Pancreas (tissue), 10 donors: ENCODE measurements at places on chromosomes 16 and 17. TPM values are rescaled to one million over a fixed set of nuclear protein-coding genes. Genes with fewer than 3 reads are reported as not detected.

DNA sequence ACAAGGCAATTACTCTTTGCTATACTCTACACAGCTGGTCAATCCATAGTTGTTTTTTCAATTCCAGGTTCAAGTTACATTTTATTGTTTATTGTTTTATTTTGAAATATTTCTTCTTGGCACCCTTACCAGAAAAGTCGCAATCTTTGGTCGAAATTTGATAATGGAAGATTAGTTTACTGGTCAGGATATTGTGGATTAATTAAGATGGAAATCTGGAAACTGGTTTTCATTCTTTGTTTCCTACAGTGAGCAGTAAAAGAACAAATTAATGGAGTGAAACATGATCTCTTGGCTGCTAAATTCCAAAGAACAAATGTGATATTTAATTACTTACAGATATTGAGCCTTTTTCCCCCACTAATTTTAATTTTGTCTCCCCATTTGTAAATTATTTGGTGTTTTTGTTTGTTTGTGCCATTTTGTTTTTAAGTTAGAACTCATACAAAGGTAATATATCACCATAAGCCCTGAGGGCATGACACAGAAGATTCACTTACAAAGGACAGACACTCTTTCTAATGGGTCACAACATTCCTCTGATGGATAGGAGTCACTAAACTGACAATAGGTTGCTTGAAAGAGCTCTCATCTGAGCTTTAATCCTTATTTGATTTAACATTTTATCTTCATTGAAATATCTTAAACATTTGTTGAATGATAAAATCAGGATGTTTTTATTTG is 700.2 kb downstream of the KCNJ2 start:
- DNase-seq: no peak

DNA sequence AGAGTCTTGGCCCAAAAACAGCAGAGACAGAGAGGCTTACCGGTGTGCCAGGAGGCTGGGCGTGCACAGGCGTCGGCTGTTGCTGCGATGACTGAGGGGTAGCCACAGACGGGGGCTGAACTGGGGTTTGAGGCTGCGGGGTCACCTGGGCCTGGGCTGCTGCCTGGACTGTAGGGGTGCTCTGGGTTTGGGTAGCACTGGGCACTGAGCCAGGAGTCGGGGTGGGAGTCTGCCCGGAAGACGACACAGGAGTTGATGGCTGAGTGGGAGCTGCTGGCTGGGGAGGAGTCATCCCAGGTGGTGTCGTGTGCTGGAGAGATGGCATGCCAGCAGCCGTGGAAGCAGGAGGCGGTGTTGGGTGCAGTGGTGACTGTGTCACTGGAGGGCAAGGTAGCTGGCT is 53.2 kb upstream of the TRAP1 start:
- DNase-seq: peak; percentile 40

GRCh38 chr17:49798738-49799137 is 10.3 kb downstream of the KAT7 start:
- no peak for DNase-seq

- DNase-seq: no peak
Measured at GRCh38 chr17:18136357-18136756, 27.8 kb downstream of the MYO15A start.

DNA sequence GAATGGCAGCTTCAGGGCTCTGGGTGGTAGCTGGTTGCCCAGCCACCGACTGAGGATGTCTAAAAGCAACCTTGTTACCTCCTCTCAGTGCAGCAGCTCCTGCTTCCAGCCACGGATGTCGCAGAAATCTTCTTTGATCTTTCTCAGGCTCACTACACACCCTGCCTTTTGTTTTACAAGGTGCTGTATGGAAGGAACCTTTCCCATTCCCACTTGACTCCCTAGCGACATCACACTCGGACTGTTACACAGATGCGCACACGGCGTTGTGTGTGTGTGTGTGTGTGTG is 135.8 kb upstream of the CPHXL start:
- no peak for DNase-seq

- no peak for DNase-seq
Measured at GRCh38 chr17:64171041-64171440, 41.1 kb upstream of the ERN1 start.

DNA sequence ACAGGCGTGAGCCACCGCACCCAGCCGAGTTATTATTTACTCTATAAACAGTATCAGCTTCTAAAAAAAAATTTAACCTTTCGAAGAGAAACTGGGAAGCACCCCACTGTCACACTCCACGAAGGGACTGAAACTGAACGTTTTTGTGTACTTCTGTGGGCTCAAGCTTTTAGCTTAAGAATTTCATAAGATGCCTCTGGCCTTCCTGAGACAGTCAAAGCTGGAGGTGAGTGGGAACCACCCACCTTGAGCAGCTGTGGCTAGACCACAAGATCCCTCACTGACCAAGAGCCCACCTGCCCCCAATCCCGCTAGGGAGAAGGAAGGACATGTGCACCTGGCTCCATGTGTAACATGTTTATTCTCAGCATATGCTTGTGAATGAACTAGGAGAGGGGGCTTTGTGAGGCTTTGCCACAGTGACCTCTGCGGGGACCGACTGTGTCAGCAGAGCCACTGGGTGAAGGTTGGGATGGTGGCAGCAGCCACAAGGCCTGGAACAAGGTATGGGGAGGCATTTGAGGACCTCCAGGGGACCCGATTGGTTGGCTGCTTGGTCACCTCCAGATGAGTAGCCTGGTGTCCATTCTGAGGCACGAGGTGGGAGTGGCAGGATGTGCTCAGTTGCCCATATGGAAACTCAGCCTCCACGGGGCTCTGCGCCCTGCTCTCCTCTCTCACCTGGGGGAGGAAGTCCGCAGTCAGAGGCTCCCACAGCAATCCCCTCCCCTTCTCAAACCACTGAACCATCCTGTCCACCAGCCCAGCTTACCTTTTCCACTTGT is 4.8 kb downstream of the DPEP3 start:
- no peak for DNase-seq

DNA sequence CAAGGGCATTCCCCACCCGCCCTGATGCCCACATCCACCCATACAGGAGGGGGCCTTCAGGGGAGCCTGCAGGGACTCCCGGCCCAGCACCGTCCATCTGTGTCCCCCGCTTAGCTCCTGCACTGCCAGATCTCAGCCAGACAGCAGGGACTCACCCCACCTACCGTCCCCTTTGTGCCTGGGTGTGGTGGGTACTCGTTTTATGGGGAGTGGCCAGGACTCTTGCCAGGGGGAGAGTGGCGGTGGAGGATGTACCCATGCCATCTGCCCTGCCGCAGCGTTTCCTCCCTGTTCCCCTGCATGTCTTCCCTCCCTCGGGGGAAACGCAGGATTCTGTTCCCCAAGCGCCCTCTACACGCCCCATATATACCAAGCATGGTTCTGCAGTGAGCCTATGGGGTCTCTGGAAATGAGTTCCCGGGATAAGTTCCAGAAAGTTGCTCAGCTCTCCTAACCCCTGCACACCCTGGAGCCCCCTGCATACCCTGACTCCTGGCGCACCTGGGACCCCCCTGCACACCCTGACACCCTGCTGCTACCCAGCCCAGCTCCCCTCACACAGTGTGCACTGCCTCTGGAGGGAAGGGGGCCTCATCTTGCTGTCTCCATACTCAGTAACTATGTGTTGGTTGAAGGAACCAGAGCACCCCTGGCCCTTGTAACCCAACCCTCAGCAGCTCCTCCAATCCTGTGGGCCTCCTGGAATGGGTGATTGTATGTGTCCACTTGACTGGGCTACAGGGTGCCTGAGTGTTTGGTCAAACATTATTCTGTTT is 4.2 kb upstream of the MAFG start:
- DNase-seq: no peak

DNA sequence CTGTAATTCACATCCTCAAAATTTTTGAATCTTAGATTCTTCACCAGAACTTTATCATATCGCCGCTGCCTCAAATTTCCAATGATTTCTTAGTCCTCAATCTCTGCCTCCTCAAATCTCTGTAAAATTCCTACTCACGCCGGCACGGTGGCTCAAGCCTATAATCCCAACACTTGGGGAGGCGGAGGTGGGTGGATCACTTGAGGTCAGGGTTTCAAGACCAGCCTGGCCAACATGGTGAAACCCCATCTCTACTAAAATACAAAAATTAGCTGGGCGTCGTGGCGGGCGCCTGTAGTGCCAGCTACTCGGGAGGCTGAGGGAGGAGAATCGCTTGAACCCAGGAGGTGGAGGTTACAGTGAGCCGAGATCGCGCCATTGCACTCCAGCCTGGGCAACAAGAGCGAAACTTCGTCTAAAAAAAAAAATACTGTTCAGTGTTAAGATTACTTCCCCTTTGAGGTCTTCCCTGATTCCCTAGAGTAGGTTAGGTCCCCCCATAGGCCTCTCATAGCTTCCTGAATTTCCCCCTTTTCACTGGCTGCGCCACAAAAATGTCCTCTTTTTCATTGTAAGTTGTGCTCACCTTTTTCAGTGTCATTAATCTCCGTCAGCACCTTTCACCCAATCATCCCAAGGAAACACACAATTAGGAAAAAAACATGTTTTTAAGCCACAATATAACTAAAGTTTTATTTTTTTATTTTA is 919 bp upstream of the CBX1 start:
- no peak for DNase-seq

DNA sequence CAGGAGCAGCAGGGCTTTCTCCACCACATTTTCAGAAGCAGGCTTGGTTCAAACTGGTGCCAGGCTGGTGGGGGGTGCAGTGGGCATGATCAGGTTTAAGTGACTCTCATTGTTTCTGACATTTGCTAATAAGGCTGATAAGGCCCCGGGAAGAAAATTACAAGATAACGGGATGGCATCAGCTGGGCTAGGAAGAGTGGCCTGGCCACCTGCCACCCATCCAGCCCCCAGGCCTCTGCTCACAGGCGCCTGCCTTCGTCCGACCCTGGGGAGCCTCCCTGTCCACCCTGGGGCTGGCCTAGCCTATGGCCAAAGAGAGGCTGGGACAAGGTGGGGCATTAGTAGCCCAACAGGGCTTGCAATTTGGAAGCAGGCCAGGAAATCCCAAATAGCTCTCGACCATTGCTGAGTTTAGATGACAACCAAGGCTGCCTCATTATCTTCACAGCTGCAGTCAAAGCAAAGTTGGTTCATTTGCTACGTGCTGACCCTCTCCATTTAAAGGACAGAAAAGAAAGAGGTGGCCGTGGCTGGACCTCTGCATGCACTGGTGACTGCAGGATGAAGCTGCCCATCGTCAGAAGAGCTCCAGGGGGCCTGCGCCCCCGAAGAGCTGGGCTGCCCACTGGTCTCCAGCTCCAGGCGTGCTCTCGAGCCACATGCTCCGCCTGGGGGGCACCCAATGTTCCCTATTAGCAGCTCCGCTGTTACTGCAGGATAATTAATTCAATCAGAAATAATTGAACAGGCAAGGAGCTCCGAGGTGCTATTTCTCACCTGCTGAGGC is 44.9 kb downstream of the PEMT start:
- DNase-seq: peak; percentile 50

DNA sequence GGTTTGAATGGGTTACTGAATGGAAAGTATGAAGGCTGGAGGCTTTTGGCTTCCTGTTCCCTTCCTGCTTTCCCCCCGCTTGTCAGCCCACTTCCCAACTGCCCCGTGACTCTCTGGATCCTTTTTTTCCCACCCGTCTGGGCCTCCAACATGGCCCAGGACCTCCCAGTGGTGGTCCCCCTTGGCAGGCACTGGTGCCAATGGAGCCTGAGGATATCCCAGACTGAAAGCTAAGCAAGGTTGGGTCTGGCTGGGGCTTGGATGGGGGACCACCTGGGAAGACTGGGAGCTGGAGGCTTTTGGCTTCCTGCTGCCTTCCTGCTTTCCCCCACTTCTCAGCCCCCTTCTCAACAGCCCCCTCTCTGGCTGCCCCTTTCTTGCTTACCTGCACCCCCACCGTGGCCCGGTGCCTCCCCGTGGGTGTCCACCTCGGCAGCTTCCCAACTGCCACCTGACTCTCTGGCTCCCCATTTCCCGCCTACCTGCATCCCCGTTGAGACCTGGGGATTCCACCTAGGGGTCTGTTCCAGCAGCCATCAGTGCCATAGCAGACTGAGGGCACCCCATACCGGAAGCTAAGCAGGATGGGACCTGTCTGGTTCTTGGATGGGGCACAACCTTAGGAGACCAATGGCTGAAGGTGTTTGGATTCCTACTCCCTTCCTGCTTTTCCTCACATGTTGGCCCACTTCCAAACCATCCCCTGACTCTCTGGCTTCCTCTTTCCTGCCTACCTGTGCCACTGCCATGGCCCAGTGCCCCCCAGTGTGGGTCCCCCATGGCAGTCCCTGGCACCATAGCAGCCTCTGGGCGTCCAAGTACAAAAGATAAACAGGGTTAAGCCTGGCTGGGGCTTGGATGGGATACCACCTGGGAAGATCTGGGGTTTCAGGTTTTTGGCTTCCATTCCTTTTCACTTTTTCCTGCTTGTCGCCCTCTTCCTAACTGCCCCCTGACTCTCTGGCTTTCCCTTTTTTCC is 2295.3 kb downstream of the TP53TG3F start:
- DNase-seq: no peak

- DNase-seq: peak; percentile 85
Measured at GRCh38 chr16:30941600-30942425, 7.1 kb upstream of the ORAI3 start.

DNA sequence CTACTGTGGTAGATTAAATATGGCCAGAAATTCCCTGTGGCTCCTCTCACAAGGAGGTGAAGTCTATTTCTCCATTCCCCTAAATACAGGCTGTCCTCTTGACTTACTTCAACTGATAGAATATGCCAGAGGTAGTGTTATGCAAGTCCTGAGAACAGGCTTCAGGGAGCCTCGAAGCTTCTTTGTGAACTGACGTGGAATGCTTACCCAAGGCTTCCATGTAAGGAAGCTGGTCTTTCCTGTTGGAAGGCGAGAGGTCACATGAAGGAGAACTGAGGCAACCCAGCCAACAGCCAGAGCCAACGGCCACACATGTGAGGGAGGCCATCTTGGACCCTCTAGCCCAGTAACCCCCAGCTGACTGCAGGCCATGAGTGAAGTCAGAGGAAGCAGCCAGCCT is 267.9 kb downstream of the MRTFB start:
- no peak for DNase-seq

- no peak for DNase-seq
Measured at GRCh38 chr17:74015990-74016389, 187.5 kb upstream of the RPL38 start.

DNA sequence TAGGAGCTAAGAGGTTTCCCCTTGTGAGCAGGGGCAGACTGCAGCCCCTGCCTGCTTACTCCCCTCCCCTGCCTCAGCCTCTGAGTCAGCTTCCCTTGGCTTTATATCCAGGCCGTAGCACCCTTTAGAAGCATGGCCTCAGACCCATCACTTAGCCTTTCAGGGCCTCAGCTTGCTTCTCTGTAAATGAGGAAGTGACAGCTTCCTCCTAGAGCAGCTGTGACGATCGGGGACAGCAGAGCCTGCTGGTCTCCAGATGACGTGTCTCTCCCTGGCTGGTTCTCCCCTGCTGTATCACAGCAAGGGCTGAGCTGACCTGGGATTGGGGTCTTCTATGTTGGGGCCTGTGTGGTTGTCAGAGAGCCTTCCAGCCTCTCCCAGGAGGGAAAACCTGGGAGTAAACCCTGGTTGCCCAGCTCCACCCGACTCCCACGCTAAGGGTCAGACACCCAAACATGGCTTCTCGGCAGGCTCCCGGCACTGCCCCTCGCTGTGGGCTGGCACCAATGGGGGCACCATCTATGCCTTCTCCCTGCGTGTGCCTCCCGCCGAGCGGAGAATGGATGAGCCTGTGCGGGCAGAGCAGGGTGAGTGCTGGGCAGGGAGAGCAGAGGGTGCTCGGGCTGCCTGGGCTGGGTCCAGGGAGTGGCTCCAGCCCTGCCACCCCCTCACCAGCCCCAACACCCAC is 16.3 kb upstream of the MYO15B start:
- DNase-seq: no peak

Gene GAN
- 4.0 TPM for total RNA-seq

Gene CA5A
- not detected for total RNA-seq

Gene HYDIN
- 4.0 TPM for total RNA-seq

Gene ZNF267
- 6.7 TPM for total RNA-seq

Gene DPEP3
- not detected for total RNA-seq

Gene SDK2
- 0.25 TPM for total RNA-seq
